ENCODE measurements at places on chromosomes 4 and X. TPM values are rescaled to one million over a fixed set of nuclear protein-coding genes. Genes with fewer than 3 reads are reported as not detected.

Gene TMEM150C
- total RNA-seq: 10.6 TPM

Gene NAP1L5
- 9.1 TPM for total RNA-seq

Gene TCEAL6
- 1.7 TPM for total RNA-seq

Gene LRRC66
- 1.2 TPM for total RNA-seq

Gene FRMPD3
- total RNA-seq: 0.74 TPM

Gene HSFX2
- total RNA-seq: not detected

Gene SH3RF1
- 16.0 TPM for total RNA-seq

Gene TLR10
- not detected for total RNA-seq

GRCh38 chr4:169116270-169116901 lies 106.3 kb upstream of the CBR4 start:
- DNase-seq: no peak

- DNase-seq: no peak
Observed at GRCh38 chrX:40117715-40118285, 20.0 kb upstream of the BCOR start.

DNA sequence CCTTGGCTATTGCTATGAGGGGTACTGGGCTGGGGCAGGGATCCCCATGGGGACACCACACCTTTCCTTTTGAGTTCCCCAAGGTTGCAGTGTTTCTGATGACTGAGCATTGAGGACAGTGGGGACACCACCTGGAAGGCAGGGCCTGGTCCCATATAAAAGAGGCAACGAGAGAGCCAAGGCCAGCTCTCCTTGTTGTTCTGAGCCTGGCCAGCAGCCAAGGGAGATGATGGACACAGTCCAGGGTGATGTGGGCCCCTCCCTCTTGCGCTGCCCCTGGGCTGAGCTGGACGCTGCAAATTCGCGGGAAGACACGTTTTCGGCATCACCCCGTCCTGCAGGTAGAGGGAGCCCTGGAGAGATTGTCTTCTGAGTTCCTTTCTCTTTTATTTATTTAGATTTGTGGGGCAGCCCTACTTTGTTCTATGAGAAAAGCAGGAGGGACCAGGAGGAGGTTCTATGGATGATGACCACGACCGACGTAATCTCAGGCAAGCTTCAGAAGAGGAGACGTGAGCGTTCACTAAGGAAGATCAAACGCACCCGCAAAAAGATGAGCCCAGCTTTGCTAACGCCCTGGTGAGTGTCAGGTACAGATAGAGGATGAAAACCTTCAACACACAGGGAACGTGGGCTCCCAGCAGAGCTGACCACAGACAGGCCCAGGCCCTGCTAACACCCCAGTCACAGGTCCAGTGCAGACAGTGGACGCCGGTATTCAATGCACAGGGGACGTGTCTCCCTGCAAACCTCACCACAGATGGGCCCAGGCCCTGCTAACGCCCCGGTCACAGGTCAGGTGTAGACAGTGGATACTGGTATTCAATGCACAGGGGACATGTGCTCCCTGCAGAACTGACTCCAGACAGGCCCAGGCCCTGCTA lies 97.4 kb downstream of the SHOX start:
- peak; percentile 62 for DNase-seq

DNA sequence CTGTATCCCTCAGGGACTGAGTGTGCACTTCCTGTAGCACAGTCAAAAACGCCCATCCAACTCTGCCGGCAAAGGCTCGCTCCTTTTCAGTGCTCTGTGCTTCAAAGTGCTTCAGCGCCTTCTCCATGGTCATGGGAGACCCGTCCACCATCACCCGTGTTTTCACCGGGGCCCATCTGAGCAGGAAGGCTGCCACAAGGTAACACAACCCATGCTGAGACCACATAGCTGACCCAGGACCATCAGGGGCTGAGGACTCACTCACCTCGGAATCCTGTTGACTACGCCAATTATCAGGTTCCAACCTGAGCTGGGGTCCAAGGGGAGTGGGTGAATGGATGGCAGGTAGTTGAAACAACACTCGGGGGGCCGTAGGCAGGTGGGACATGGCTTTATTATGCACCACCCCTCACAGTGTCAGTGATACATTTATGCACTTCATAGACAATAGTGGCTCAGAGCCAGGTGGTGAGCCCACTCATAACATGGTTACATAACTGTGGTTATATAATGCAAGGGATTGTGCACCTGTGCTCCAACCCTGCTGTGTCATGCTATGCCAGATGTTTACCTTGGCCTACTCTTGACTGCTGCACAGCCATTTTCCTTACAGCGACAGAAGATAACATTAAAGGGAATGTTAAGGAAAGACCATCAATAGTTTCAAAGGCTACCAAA lies 227.8 kb downstream of the ADGRL3 start:
- DNase-seq: peak; percentile 85

- no peak for DNase-seq
Observed at GRCh38 chrX:119090627-119091026, 17.8 kb downstream of the CT47C1 start.

GRCh38 chr4:182216005-182216404 lies 27.2 kb upstream of the TENM3 start:
- no peak for DNase-seq

- no peak for DNase-seq
Observed at GRCh38 chrX:1453395-1453783, 680 bp upstream of the ASMTL start.

DNA sequence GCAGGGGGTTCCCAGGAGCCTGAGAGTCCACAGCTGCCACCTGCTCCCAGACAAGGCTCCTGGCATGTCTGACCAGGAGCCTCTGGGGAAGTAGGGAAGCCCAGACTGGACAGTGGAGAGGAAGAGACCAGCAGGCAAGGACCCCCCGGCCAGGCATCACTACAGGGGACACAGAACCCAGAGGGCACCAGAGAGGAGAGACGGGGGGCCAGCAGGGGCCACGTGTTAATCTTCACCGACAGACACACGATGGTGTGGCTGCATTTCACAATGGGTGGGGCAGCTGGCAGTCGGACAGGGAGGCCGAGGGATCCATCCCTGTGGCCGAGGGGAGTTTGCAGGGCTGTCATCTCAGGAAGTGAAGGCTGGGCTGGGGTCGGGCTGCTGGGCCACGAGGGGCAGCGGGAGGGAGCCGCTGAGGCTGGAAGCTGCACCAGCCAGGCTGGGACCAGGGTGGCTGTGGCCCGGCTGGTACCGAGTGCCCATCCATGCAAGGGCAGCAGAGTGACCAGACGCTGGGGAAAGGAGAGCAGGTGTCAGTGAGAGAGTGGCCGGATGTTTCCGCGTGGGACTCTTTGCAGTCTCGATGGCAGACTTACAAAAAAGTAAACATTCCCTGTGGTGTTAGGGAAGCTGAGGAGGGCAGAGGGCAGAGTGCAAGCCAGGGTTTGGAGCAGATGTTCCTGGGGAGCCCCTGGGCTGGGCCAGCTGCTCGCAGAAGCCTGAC lies 4.7 kb downstream of the PDE6B start:
- DNase-seq: no peak

DNA sequence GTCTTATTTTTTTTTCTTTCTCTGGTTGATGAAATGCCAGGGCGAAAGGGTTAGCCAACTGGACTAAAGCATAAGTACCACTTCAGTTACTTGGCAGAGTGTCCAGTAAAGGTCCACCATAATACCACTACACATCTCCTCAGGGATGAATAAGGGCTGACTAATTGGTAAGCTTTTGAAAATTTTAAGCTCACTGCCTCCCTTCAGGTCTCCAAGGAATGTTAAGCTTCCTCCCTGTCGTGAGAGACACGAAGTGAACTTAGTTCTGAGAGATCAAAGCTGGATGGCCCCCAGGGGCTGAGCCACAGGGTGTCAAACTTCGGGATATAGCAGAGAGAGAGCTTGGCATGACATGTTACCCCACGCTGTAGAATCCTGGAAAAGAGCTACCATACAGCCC lies 111.4 kb downstream of the VSIG4 start:
- DNase-seq: no peak

GRCh38 chrX:42127563-42127962 lies 204.2 kb upstream of the CASK start:
- no peak for DNase-seq

DNA sequence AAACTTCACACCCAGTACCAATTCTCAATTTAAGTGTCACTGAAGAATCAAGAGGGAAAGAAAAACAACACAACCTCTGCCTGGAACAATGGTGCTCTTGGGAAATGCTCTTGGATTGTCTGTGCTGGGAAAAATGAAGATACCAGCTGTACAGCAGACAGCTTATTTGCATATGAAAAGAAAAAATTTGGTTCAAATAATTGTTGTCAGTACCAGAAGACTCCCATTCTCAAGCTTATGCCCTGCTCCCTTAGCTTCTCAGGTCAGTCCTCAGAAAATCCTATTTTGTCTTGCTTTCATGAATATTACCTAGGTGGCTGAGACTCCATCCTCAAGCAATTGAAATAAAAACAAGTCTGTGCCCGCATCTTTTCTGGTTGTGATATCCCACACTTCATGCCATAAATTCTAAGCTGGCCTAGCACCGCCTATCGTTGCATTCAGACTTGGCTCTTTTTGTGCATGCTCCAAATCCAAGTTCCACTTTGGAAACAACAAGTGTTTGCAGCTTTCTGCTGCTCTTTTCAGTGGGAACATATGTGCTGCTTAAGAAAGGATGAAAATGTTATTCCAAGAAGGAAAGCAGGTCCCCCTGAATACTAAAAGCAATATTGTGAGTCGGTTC lies 431.6 kb downstream of the INPP4B start:
- no peak for DNase-seq

DNA sequence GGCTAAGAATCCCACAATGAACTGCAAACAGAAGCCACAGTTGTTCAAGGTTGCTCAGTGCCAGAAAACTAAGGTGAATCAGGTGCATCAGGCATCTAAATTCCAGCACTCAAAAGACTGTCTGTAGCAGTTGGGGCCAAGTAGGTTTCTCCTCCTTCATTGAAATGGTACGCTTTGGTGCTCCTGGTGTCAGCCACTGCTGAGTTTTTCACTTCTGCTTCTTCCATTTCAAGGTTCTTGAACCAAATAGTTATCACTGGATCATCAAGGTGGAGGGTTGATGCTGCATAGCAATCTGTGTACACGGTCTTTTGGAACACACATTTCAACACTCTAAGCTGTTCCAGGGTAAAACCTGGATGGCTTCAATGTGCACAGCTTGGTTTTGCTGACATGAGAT lies 74.4 kb downstream of the TMA16 start:
- no peak for DNase-seq

DNA sequence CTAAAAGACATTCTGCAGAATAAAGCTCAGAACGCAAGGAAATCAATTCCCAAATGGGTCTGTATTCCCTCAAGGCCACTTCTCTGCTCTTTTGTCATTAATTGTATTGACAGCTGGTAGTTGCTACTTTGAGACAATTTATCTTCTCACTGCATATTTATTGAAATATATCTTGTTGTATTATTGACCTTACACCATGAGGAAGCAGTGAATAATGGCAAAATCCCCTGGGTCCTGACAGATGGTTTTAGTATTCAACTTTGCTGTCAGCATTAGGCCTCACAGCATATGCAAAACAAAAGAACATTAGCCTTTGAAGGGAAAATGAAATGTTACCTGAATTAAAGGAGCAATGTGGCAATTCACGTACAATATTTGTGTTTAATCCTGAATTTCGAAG lies 406.1 kb upstream of the TRAM1L1 start:
- DNase-seq: no peak

DNA sequence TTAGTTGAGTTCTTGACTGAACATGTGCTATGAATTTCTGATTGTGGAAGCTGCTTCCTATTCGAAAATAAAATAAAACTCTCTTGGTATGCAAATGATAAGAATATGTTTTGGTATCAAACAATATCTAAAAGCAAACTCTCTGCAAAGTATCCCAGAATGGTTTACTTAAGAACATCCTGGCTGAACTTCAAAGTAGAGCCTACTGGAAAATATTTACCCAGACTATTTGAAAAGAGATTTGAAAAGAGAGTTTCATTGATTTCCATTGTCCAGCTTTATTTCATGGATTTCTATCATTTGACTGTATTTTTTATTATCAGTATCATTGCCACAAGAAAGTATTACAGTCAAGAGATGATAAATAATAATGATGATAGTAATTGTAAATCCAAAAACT lies 171.1 kb upstream of the SLC7A11 start:
- no peak for DNase-seq

DNA sequence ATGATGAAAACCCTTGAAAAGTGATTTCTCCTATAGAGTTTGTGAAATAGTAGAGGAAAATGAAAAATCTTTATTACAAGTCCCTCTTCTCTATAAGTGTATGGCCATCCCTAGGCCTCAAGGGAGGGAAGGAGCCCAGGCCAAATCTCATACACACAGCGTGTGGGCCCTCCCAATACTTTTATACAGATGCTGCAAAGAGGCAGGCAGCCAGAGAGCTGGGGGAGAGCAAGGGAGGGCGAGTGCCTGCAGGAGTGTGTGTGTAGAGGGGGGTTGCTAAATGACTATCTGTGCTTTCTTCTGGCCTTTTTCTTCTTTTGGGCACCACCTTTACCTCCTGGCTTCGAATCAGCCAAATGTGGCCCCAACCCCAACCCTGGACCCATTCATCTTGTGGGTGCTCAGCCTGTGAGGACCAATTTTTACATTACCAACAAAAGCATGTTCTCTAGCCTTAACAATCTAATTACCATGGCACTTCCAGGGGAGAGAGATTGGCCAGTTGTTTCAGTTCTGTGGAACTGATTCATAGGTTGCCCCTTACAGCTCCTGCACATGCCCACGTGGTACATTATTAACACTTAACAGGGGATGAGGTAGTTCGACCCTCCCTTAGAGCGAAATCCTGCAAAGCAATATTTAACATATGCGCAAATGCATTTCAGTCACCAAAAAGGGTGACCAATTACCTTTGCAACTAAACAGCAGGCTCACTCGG lies 2.0 kb downstream of the GPC3 start:
- no peak for DNase-seq

DNA sequence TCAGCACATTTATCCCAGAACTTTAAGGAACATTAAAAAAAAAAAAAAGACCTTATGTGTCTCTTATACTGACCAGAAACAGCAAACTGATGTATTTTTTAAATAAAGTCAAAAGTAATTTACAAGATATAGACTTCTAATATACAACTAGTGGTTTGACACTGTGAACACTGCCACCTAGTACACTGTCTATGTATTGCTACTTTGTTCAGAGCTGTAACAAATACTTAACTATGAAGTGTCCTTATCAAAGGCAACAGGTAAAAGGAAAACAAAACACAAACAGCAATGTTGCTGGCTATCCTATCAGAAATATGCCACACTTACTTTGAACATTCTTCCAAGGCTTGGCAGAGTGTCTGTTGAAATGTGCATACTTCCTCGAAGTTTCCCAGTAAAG lies 60.4 kb downstream of the CD40LG start:
- no peak for DNase-seq

GRCh38 chr4:41456559-41457101 lies 81.3 kb upstream of the LIMCH1 start:
- DNase-seq: no peak

DNA sequence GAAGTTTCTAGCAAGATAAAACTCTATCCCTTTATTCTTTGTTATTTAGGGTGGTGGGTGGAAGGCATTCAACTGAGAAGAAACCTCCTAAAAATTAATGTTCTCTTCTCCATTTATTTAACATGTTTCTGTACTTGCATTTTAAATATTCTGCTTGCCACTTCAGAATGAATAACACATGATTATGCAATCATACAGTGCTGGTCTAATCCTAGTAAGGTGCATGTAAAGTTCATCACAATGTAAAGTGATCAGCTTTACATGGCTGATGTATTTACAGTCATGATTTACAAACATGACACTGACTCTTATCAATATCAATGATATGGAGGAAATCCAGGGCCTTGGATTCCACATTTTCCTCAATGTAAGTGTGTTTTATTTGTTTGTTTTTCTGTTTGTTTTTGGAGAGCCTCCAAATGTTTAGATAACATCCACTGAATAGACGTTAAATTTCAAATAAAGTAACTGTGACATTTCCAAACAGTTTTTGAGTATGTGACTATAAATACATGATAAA lies 342.1 kb upstream of the CTSO start:
- DNase-seq: no peak

- no peak for DNase-seq
Observed at GRCh38 chrX:105314458-105314857, 94.0 kb upstream of the TEX13A start.

Data from vagina (tissue), 2 donors.